ENCODE measurements at places on chromosomes 7 and 10. TPM values are rescaled to one million over a fixed set of nuclear protein-coding genes. Genes with fewer than 3 reads are reported as not detected.

DNA sequence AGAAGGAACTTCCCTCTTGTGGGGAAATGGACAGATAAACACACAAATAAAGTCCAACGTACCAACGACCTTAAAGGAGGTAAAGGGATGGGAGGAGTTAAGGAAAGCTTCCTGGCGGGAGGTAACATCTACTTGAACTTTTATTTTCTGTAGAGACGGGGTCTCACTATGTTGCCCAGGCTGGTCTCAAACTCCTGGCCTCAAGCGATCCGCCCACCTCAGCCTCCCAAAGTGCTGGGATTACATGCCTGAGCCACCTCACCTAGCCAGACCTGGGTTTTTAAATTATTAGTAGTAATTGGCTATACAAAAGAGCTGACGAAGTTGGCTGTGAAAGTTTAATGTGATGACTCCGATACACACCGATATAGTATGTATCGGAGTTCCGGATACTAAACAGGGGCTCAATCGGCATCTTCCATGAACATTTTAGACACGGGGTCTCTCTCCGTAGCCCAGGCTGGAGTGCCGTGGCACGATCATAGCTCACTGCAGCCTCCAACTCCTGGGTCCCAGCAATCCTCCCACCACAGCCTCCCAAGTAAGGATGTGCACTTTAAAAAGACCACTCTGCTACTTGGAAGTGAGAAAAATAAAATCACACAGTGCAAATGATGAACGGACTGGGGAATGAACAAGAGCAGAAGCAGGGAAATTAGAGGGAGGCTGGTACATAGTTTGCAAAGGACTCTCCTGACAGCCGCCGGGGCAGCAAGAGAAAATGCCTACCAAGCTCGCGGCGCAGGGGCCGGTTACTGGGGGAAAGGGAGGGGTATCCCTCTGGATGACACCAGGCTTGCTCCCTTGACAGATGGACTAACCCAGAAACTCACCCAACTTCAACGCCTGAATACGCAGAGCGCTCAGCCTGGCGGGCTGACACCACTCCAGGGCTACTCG lies 1.0 kb downstream of the BCL7B start:
- no peak for DNase-seq

The LRRC27 gene
- total RNA-seq: 9.3 TPM

The SEMA4G gene
- total RNA-seq: 2.5 TPM

GRCh38 chr10:100025576-100025975 lies 15.8 kb upstream of the DNMBP start:
- peak; percentile 89 for DNase-seq

DNA sequence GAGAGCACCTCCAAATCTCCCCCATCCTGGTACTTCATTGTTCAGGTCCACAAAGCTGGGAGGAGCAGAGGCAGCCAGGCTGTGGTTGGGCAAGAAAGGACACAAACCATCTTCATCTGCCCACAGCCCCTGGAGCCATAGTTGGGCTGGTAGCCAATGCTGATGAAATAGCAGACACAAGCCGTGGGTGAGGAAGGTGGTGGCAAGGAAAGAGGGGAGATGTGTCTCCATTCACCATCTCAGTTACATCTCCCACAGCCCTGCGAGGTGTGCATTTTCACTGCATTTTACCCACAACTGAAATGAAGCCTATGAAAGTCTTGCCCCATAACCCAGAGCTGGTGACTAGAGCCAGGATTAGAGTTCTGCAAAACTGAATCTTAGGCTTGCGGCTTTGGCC lies 35.0 kb downstream of the PIK3AP1 start:
- no peak for DNase-seq

- no peak for DNase-seq
These were observed at the start of gene C10orf95 for GRCh38 chr10:102451105-102451969. C10orf95 (minus strand) TSS chr10:102451543; CDS start chr10:102451093, 450 bp downstream.

Data from myocyte (in vitro differentiated cells).